Activated CD8-positive, alpha-beta memory T cell treated with anti-CD3 and anti-CD28 coated beads for 48 hours (primary cell): ENCODE measurements at places on chromosomes 13 and 19.
A peak's percentile ranks its signal among the peaks of the same experiment; 100 is the strongest.

DNA sequence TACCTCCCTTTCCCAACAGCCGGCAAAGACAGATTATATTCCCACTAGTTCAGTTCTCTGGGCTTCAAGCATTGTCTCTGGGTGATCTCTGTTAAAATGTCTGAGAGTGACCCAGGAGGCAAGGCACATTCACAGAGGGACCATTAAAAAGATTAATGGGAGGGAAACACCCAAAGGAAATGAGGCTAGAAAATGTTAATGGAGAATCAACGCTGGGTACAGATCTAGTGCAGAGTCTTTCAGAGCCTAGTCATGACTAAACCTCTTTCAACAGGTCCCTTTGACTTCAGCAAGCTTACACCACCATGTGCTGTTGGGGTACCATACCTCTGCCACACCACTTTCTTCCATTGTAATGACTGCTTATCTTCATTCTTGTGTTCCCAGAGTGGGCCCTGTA, 358.6 kb downstream of the DCT start:
- DNase-seq: no peak

GRCh38 chr13:40540328-40541044, 126.0 kb downstream of the FOXO1 start:
- DNase-seq: no peak

DNA sequence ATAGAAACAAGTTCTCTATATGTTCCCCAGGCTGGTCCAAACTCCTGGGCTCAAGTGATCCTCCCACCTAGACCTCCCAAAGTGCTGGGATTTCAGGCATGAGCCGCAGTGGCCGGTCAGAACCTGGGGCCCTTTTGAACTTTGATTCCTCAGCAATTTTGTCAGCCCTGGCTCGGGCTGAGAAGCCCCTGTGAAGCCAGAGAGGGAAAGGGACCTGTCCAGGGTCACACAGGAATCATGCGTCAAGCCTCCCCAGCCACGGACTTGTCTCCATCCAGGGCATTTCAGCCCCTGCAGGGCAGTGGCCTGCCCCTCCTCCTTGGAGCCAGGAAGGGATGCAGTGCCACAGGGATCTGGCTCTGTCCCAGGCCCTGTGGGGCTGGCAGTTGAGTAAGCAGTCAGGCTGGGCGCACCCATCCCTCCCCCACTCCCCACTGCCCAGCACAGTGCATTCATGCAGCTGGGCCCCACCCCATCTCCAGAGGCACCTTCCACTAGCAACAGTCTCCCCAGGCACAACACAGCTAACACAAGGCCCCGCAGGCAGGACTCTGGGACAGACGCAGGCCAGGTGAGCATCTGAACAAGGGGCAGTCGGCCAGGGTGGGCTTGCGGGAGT, at the start of gene CAPS:
CAPS (plus strand) TSS at position 516 of the 619 bp plus-strand sequence. CDS start 153 bp downstream, outside the sequence.
- no peak for DNase-seq

- no peak for DNase-seq
These were observed 12.0 kb downstream of the PIAS4 start for GRCh38 chr19:4019578-4019977.

DNA sequence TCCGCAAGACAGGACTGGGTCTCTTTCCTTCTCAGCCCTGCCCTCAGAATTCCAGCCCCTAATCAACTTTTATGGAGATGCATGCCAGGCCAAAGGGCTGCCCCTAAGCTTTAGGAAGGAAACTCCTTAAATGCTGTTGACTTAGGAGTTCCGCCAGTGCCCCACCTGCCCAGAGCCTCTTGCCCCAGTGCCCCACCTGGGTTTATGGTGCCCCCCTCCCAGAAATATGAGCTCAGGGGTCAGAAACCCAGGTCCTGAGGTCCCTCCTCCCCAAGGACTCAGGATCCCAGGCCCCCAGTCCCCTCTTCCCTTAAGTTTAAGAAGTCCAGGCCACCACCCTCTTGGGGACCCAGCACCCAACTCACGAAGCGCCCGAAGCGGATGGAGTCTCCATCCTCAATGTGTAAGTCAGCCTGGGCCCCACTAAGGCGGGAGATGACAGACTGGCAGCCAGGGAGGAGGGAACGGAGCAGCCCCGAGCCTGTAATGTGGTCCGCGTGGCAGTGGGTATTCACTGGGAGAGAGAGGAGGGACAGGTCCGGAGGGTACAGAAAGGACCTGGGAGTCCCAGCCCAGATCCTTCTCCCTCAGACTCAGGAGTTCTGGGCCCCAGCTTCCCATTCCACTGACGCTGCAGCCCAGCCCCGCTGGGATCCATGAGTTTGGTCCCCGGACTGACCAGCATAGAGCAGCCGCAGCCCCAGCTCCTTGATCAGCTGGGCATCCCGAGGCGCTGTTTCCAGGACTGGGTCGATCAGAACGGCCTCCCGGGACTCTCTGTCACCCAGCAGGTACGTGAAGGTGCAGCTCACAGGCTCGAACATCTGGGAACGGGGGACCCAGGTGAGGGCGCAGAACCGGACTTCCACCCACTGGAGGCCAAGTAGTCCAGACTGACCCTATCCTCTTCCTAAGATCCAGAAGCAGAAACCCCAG, 897 bp downstream of the ETHE1 start:
- no peak for DNase-seq

- DNase-seq: no peak
These were observed 707.1 kb upstream of the SPRY2 start for GRCh38 chr13:81048026-81048461.

- DNase-seq: no peak
These were observed 422.0 kb downstream of the FGF14 start for GRCh38 chr13:101979825-101980224.

DNA sequence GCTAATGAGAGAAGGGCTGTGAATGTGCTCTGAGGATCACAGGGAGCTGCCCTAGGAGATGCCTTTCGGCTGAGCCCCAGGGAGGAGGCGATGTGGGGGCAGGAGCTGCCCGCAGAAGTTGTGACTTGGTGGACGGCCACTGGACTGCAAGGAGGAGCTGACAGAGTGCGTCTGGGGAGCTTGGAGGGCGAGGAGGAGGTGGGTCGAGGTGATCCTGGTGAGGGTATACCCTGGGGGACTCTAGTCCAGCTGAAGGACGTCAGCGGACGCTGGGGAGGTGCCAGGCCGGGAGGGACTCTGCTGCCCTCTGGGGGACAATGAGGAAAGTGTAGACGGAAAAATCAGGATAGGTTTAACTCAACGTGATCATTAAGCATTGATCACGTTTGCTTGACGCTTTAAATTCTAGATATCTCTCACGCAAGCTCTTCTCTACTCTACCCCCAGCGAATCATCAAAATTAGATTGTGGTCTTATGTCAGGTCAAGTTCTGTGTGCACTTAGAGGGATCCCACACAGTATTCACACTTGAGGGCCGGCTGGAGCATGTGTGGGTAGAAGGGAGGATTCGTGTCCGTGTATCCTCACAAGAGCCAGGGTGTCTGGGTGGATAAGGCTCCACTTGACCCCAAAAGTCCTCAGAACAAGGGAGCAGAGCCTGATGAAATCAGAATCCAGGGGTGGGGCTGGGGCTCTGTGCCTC, 3.3 kb upstream of the CEACAM7 start:
- no peak for DNase-seq

DNA sequence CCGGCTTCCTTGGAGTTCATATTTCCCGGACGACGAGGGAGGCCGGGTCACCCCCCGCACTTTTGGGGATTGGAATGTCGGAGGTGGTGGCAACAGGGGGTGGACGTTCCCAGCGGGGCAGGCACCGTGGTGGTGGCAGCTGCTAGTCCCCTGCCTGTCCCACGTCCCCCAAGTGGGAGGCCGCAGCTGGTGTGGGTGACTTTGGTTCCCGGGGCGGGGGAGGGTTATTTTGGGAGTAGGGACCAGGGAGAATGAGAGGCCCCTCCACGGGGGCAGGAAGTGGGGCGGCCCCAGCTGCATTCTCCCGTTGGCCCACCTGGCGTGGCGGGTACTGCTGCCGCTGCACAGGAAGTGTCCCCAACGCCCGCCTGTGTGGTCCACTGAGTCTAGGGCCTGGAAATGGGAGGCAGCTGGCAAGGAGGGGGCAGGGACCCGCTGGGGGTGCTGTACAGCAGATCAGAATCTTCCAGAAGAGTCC, 11.1 kb upstream of the PLIN3 start:
- no peak for DNase-seq

- no peak for DNase-seq
These were observed 4.8 kb downstream of the COLGALT1 start for GRCh38 chr19:17560205-17560595.

DNA sequence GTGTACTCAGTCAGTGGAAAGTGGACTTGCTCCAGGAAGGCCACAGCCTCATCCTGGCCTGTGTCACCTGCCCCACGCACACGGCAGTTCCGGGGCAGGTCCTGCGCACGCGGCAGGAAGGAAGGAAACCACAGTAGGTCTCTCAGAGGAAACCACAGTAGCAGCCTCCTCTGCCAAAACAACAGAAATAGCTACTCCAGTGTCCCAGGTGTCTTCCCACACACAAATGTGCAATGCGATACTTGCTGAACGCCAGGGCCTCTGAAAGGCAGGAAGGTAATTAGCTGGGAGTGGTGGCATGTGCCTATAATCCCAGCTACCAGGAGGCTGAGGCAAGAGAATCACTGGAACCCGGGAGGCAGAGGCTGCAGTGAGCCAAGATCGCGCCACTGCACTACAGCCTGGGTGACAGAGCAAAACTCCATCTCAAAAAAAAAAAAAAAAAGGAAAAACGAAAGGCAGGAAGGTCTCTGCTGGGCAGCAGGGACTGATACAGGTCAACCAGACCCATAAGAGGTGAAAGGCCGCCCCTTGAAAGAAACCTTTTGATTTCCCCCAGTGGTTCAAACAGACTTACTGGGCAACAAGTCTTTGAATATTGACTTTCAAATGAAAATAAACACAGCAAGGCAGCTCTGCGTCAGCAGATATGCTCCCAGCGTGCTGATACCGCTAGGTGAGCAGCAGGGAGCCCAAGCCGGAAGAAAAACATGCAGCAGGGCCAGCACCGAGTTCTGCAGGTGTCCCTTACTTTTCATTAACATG, 49.5 kb downstream of the CRYL1 start:
- DNase-seq: peak; percentile 43

GRCh38 chr19:50851620-50852019, 3.1 kb upstream of the KLK3 start:
- no peak for DNase-seq

GRCh38 chr13:48333976-48334375, 30.4 kb downstream of the RB1 start:
- DNase-seq: no peak

- no peak for DNase-seq
These were observed 371.9 kb downstream of the KCNRG start for GRCh38 chr13:50387051-50387581.

DNA sequence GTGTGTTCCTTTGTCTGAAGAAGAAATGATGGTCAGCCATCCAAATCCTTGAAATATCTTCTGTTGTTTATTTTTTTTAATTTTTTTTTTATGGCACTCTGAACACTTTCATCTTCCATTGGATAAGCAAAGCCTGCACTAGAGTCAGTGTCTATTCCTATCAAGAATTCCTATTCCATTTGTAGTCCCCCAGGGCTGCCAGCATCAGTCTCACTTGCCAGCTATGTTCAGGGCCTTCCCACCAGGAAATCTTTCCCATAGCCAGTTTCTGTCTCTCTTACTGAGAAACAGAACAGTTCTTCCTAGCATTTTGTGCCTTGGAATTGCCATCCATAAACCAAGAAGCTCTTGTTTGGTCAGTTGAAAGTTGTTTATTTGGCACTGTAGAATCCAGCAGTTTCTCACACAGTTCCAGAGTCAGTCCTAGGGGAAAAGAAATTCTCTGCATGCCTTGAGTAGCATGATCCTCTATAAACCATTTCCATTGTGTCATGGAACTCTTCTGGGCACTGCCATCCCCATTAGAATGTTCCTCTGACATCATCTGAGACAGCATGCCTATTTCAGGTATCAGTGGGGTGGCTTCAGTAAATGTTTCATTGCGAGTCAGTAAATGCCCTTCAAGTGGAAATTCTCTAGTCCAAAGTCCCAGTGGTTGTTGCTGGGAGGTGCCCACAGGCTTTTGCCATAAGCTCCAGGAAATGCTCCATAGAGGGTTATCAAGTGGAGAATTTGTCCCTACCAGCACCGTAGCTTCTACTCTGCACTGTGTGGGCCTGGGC, 18.7 kb upstream of the SPRYD7 start:
- no peak for DNase-seq

GRCh38 chr13:99429670-99430069, 71.6 kb upstream of the TM9SF2 start:
- DNase-seq: no peak

DNA sequence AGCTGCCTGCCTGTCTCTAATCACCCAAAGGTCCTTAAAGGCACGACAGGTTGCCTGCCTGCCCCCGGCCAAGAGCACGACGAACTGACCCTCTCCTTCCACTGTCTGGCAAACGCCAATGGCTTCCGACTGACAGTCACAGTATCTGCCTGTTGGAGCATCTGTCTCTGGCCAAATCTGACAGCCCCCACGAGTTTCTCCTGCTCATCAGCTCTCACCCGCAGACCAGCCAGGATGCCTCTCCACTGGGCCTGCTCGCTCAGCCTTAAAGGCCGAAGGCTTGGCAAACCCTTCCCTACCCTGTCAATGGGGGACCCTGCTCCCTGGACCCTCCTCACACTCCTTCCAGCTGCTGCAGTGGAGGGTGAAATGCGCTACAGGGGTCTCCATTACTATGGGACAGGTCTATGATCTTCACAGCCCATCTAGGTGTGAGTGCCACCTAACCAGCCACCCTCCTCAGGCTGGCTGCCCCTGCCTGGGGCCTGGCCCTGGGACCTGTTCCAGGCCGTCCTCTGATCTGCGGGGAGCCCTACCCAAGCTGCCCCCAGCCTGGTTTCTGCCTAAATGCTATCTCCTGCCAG, 932 bp downstream of the FAM83E start:
- DNase-seq: no peak

- DNase-seq: peak; percentile 82
These were observed at the start of gene KANK3 for GRCh38 chr19:8342684-8343482. Gene KANK3 (minus strand): TSS chr19:8343262. CDS start chr19:8337828, 5,434 bp downstream.

GRCh38 chr13:109809216-109809932, 23.0 kb upstream of the IRS2 start:
- DNase-seq: no peak

DNA sequence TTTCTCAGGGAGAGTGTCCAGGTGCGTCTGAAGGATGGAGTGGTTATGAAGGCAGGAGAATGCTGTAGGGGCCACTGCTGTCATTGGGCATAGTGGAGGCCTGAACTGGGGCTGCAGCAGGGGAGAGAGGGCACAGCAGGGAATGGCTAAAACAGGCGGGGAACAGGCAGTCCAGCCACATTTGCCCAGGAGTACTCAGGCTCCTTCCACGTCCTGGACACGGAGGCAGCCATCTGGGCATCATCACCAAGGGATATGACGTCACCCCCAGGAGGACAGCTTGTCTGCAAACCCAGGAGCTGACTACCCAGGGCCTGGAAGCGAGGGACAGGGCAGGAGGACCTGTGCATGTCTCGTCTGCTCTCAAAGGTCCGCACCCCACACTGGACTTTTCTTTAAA, 22.2 kb downstream of the VSTM2B start:
- DNase-seq: no peak

DNA sequence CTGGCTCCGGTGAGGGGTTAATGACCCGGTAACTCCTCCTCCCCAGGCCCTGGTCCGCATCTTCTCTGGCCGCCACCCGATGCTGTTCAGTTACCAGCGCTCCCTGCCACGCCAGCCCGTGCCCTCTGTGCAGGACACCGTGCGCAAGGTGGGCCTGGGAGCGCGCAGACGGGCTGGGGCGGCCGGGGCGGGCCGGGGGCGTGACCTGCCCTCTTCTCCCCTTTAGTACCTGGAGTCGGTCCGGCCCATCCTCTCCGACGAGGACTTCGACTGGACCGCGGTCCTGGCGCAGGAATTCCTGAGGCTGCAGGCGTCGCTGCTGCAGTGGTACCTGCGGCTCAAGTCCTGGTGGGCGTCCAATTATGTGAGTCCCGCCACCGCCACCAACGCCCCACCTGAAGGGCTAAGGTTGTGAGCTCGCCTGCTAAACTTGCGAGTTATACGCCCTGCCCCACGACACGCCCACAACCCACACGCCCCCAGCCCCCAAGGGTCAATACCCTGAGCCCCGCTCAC, 10.4 kb downstream of the CPT1C start:
- no peak for DNase-seq

- no peak for DNase-seq
These were observed 50.5 kb downstream of the TEX26 start for GRCh38 chr13:30982906-30983305.
